Stimulated activated naive CD8-positive, alpha-beta T cell treated with anti-CD3 and anti-CD28 coated beads, Interleukin-15, Interleukin-2, amounts not matched to agents 100 U/mL and 50 U/mL, for 24 hours (primary cell): ENCODE measurements at places on chromosomes 1 and 21.

- no peak for DNase-seq
Observed at GRCh38 chr1:178417858-178418257, 78.9 kb downstream of the CLEC20A start.

DNA sequence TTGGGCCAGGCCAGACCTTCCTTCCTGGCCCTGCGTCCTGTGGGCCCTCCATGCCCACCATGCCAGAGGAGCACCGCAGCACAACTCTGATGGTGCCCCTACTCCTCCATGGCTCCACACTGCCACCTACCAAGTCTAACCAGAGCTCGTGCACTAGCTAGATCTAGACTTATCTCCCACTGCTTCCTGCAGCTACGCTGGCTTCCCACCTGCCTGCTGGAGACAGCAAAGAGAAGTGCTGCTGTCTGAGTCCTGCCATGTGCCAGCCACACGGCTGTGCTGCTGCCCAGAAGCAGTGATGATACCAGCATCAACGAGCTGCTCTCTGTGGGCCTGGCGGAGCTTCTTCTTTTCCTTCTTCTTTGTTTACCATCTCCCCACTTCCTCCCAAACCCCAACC is 4.5 kb downstream of the GUCA2B start:
- no peak for DNase-seq

DNA sequence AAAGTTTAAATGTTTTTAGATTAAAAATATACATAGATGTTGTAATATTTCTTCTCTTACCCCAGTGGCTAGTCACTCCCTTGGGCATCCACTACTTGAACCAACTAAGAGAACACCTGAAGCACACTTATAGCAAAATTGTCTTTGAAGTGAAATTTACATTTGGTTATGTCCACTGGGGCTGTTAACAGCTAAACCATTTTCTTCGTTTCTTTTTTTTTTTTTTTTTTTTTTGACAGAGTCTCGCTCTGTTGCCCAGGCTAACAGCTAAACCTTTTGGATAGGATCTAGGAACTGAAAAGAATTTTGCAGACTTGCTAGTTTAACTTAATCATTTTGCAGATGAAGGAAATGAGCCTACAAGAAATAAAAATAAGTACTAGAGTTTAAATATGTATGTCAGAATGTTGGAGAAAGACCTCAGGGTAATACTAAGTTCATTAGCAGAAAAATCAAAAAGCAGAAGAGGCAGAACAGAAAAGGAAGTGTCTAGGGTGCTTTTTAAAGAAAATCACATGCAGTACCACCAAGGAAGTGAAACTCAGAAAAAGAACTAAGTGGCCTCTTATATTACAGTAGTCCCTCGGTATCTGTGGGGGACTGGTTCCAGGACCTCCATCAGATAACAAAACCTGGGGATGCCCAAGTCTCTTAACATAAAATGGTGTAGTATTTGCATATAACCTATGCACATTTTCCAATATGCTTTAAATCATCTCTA is 11.8 kb downstream of the DRAM2 start:
- no peak for DNase-seq

GRCh38 chr1:17028662-17029188 is 17.0 kb upstream of the ATP13A2 start:
- no peak for DNase-seq

GRCh38 chr21:45509566-45510465 is 32.4 kb downstream of the SLC19A1 start:
- DNase-seq: no peak

DNA sequence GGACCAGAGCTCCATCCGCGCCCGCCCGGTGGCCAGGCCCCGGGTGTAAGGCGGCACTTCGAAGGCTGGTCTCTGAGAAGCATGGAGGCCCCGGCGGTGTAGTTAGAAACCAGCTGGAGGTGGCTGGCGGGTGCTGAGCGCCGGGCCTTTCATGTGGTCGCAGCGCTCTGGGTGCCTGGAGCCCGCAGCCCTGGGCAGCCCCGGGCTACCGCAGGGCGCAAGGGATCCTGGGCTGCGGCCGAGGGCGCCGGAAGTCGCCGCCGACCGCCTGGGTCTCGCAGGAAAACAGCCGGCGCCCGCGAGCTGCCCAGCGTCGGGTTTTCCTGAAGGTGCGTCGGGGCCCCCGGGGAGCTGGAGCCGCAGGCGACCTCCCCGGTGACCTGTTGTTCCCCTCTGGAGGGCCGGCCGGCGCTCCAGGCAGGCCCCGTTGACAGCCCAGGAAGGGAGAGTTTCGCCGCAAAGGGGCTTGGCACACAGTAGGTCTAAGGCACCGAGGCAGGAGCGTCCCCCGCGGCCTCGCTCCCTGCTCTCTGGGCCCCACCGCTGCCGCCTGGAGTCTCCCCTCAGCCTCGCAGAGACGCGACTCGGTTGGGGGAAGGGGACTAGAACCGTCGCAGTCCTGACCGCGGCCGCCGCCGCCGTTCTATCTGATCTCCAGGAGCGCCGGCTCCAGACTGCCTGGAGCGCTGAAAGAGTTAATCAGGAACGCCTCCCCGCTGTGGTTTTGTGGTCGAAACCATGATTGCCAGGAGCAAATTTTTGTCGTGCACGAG is 2.7 kb downstream of the GRHL3 start:
- peak; percentile 81 for DNase-seq

DNA sequence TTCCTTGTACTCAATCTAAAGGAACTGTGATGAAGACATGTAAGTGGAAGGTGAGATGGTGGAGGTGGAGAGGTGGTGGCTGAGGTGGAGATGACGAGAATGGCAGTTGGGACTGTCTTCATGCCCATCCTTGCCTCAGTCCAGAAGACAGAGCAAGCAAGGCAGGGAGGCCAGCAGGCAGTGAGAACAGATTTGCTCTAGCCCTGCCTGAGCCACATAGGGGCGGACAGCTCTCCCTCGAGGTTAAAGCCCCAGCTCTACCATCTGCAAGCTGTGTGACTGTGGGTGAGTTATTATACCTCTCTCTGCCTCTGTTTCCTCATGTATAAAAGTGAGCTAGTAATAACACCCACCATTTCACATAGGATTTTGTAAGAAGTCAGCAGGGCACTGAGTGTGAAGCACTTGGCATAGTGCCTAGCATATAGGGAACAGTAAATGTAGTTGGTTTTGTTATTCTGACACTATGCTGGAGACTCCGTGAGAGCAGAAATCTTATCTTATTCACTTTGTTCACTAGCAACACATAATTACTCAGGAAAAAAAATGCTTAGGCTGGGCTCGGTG is 4.8 kb upstream of the FAM110D start:
- no peak for DNase-seq

GRCh38 chr1:37851782-37852210 is 7.6 kb downstream of the MTF1 start:
- DNase-seq: no peak

DNA sequence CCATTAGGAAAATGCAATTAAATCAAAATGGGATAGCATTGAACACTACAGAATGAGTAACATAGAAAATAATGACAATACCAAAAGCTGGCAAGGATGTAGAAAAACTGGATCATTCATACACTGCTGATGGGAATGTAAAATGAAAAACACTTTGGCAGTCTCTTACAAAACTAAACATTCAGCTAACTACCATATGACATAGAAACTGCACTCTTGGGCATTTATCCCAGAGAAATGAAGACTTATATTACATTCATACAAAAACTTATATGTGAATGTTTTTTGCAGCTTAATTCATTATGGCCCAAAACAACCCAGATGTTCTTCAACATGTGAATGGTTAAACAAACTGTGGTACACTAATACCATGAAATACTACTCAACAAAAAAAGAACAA is 66.4 kb downstream of the ANKRD13C start:
- DNase-seq: no peak
